GM13977 (cell line): ENCODE measurements at places on chromosomes 11 and 22.
A peak's percentile ranks its signal among the peaks of the same experiment; 100 is the strongest.

GRCh38 chr22:45103756-45104155 lies 60.0 kb upstream of the NUP50 start:
- no peak for DNase-seq

DNA sequence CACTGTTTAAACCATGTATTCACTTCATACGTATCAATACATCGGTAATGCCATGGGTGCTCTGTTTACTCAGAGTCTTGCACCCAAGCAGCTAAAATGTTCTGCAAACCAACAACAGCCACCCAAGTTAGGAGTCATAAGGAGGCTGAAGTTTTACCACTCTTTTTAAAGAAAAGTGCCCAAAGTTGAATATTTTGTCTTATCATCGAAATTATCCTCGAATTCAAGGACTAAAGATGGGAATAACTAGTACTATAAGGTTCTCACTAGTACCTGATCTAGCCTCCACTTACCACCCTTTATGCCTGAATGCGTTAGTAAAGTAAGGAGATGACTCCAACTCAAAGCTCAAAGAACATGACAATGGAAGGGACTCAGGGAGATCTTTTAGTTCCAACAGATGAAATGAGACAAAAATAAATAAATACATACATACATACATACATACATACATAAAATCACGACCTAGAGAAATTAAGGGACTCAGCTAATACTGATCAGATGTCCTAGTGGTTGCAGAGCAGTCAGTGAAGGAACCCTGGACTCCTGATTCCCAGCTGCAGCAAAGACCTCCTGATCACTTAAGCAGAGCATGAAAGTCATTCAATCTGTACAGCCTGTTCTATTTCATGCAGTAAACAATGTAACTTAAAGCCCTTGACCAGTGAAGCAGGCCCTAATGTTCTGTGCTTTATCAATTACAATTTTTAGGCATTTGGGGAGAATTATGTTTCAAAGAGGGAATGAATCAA lies 7.7 kb downstream of the OSBP start:
- no peak for DNase-seq

DNA sequence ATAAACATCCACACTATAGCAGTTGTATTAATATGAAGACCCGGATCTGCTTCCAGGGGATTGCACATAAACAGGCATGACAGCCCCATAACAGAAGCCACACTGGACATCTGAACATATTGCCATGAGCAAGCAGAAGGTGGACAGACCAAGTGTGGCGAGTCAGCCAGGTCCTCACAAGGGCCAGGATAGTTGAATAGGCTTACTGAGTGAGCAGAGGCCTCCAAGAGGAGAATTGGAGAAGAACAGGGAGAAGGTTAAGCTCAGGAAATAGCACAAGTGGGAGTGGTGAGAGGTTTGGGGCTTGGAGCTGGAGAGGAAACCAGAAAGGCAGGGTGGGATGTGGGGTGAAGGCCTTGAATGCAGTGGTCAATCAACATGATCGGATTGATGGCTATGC lies 10.8 kb downstream of the SLC35C1 start:
- no peak for DNase-seq

DNA sequence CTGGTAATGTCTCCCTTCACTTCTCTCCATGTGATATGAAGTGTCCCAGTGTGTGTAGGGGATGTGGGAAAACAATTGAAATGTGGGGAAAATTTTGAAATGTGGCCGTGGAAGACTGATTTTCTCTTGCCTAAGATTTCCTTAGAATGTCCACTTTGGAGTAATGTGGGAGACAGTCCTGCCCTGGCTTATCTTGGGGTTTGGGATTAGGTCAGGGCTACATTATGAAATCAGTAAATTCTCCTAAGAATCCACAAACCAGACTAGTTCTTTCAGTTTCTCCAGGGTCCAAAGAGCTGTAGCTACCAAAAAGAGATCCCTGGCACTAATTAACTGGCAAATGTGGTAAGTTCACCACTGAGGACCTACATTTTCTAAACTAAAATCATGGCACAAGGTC lies 22.8 kb downstream of the YPEL4 start:
- no peak for DNase-seq

GRCh38 chr11:108115500-108116140 lies 5.7 kb upstream of the ACAT1 start:
- DNase-seq: no peak

- no peak for DNase-seq
Measured at GRCh38 chr11:73162196-73162740, 20.1 kb upstream of the FCHSD2 start.

DNA sequence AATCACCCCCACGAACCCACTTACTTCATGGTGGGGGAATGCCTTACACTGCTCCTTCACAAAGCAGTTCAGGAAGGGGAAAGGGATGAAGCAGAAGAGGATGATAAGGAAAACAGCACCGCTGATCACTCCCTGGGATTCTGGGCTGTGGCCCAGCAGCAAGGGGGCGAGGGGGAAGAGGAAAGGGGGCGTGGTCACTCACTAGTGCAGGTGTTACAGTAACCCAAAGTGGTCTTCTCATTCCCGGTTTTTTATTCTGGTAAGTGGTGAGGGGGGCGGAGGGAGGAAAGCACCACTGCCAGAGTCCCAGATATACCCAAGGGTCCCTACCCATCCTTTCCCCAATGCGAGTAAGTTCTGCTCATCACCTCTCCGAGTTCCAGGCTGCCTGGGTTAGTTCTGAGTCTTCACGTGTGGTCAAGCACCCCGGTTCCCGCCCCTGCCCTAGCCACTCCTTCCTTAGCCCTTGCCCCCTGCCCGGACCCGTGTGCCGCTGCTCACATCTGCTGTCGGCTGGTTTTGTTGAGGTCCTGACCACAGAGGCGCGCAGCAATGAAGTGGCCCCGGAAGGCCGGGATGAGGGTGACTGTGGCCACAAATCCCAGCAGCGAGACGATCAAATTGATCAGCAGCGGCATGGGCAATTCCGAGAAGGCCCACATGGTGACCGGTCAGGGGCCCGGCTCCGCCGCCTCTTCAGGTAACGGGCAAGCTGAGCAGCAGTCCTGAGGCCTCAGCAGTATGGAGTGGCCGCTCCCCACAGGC lies 477 bp downstream of the DPAGT1 start:
- peak; percentile 37 for DNase-seq

DNA sequence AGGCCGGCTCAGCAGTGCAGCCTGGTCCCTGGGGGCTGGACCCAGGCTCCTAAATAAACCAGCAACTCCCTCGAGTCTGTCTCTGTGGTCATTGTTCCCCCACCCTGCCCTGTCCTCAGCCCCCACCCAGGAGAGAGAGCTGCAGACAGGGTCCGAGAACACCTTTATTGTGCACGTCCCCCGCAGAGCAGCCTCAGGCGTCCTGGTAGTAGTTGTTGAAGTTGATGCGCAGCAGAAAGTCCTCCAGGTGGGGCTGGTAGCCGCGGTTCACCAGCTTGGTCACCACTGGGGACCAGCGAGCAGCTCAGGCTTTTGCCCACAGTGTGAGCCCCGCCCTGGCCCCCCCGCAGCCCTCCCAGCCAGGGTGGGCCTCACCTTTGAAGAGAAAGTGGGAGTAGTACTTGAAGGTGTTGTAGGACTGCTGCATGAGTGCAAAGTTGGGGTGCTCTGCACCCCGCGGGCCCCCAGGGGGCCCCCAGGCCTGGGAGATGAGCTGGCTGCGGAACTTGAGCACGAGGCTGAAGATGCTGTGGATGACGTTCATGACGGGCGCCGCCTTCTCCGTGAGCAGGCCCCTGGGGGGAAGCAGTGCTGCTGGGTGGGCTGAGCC lies 16.8 kb downstream of the SELENOO start:
- DNase-seq: no peak

DNA sequence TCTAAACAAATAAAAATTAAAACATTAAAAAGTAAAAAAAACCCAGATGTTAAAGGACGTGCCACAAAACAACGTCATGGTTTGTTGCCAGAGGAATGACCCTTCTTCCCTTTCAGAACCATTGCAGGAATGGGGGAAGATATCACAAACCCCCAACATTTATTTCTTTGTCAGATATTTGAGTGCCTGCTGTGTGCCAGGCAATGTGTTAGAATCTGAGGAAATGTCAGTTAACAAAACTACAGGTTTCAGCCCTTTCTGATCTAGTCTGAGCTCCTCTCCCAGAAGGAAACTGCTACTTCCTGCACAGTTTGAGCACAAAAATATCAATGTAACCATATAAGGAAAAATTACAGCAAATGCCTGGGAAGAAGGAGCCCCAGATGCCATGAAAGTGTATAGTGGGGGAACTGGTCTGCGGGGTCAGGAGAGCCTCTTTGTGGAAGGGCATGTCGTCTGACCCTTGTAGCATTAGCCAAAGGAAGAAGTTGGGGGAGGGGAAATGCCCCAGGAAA lies 7.1 kb upstream of the NHERF4 start:
- DNase-seq: no peak

- DNase-seq: no peak
Measured at GRCh38 chr11:91308069-91308468, 916.5 kb upstream of the FAT3 start.

GRCh38 chr11:134468081-134468668 lies 56.1 kb upstream of the B3GAT1 start:
- DNase-seq: no peak

- DNase-seq: no peak
Measured at GRCh38 chr11:48055292-48056132, 75.2 kb downstream of the PTPRJ start.

DNA sequence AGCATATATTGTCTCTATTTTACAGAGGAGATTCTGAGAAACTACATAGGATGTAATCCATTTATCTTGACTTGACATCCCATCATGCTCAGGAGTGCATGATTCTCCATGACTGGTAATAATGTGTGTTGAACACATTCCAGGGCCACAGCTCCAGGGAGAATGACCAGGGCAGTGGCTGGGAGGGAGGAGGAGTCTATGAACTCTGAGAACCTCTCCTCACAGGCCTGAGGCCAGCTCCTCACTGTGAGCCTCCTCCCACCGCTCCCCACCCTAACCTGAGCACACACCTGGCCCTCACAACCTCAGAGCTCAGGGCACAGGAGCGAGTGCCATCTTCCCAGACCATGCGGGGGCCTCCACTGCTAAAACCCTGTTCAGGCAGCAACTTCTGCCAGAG lies 8.0 kb upstream of the ACRV1 start:
- DNase-seq: no peak

GRCh38 chr11:105074166-105074530 lies 29.0 kb upstream of the CARD16 start:
- DNase-seq: no peak

DNA sequence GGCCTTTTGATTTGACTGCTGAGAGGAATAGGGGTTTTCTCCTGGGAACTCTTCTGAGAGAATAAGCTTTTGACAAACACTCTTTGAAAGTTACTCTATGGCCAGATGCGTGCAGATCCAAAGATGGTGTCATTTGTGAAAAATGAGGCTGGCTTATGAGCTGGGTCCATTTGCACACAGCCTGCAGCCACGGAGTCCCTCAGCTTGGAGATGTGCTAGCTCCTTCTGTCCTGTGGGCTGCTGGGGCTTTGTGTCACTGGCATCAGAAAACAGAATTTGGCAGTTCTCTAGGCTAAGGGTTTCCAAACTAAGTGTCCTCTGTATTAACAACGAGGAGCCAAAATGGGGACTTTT lies 702.4 kb downstream of the NTM start:
- no peak for DNase-seq

- DNase-seq: peak; percentile 68
Measured at GRCh38 chr11:120985718-120986569, 38.0 kb upstream of the TBCEL start.

- DNase-seq: no peak
Measured at GRCh38 chr11:92268546-92268945, 43.9 kb downstream of the FAT3 start.

GRCh38 chr11:57255618-57256017 lies 18.6 kb upstream of the APLNR start:
- DNase-seq: no peak

- DNase-seq: no peak
Measured at GRCh38 chr11:13479688-13480087, 16.1 kb downstream of the PTH start.

DNA sequence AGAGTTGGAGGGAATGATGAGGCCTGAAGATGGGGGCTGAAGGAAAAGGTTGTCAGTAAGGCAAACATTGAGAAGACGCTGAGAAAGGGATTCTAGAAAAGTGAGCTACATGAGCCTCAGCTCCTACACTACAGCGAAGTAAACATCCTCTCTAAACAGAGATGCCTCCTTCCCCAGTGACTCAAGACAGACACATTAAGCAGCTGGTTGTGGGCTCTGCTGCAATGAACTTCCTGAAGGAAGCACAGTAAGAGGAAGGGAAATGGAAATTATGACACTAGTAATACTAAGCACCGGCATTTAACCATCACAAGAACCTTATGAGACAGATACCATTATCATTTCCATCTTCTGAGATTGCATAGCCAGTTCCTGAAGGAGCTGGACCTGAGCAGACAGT lies 190.5 kb downstream of the C11orf87 start:
- DNase-seq: no peak

GRCh38 chr11:93501856-93502255 lies 41.3 kb downstream of the SMCO4 start:
- DNase-seq: no peak

GRCh38 chr11:21646351-21646750 lies 546.5 kb upstream of the ANO5 start:
- no peak for DNase-seq

GRCh38 chr22:43188829-43189545 lies 2.1 kb upstream of the TTLL12 start:
- DNase-seq: no peak

GRCh38 chr11:41283191-41283930 lies 176.1 kb downstream of the LRRC4C start:
- no peak for DNase-seq

GRCh38 chr11:100525635-100526034 lies 161.5 kb upstream of the ARHGAP42 start:
- no peak for DNase-seq

GRCh38 chr11:26858098-26858497 lies 135.8 kb upstream of the FIBIN start:
- no peak for DNase-seq

DNA sequence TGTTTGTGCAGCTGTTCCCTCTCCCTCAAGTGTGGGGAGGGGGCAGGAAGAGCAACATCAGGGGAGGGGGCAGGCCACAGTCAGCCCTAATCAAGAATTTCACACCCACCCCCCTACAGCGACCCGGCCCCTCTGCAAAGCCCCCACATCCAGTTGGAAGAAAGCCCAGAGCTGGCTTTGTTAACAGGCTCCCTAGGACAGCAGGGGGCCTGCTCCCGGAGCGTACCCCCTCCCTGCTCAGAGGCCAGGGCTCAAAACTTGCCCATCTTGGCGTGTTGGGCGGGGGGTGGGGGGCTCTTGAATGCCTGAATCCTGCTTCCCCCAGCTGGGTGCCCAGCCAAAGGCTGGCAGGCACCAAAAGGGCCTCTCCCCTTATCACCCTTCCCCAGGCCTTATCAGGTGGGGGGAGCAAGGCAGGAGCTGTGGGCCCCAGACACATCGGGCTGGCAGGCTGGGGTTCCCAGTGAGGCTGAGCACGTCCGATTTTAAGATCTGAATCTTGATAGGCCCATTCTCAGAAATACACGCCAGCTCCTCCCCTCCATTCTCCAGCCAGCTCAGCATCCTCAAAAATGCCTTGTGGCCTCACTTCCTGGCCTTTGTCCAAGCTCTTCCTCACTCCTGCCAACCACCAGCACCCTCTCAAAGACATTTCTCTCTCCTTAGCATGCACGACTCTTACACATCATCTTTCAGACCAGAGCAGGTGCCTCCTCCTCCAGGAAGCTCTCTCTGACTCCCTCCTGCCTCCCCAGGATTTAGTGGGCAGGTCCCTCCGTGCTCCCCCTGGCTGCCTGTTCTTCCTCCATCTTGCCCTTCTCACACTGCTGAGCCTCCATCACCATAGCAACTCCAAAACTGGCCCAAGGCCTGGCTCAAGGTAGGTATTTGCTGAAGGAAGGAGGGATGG lies 384.8 kb downstream of the MN1 start:
- no peak for DNase-seq
